ENCODE measurements at places on chromosomes 12 and 14.

- no peak for DNase-seq
Measured at GRCh38 chr14:35212471-35213142, 79.6 kb upstream of the PSMA6 start.

DNA sequence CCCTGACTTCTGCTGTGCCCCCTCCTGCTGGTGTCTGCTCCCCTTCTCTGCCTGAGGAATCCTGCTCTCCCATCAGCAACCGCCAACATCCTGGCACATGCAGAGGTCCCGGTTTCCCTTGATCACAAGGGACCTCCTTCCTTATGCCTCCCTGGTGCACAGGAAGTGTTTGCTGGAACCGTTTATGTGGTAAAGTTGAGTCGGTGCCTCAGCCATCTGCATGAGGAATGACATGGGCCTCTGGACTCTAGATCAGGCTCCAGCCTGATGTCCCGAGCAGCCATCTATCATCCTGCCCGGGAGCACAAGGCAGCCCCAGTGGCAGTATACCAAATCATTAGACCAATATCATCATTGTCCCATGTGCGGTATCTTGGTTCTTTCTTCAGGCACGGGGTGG lies 90.4 kb downstream of the BORCS5 start:
- DNase-seq: no peak

DNA sequence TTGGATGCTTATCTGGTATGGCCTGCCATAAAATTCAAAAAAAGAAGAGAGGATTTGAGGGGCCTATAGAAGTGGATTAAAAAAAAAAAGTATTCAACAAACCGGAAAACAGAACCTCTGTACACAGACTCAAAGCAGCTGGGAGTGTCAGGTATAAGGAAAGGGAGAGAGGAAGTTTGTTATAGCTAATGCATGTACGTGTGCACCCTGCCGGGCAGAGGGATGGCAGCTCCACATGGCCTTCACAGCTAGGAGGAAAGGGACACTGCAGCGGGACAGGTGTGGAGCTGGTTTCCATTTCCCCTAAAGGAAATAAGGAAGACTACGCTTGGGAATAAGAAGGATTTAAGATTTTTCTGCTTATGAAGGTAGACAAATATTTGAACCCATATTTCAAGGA lies 21.5 kb downstream of the SLC7A8 start:
- DNase-seq: no peak

GRCh38 chr12:96057986-96058553 lies 22.7 kb upstream of the LTA4H start:
- DNase-seq: no peak

DNA sequence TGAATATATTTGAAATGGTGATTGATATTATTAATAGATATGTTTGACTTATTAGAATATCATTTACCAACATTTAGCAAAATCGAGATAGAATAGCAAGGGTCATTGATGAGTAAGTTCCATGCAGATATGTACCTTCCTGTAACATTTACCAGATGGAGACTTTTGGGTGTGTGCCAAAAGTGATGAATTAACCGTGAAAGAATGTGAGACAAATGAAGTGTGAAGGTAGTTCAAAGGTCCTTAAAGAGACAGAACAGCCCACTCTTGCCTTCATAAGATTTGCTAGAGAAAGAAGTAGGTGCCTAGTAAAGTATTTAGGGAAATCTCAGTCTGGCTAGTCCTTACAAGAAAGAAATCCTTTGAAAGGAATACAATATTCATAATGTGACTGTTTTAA lies 45.5 kb downstream of the FGD4 start:
- DNase-seq: no peak

DNA sequence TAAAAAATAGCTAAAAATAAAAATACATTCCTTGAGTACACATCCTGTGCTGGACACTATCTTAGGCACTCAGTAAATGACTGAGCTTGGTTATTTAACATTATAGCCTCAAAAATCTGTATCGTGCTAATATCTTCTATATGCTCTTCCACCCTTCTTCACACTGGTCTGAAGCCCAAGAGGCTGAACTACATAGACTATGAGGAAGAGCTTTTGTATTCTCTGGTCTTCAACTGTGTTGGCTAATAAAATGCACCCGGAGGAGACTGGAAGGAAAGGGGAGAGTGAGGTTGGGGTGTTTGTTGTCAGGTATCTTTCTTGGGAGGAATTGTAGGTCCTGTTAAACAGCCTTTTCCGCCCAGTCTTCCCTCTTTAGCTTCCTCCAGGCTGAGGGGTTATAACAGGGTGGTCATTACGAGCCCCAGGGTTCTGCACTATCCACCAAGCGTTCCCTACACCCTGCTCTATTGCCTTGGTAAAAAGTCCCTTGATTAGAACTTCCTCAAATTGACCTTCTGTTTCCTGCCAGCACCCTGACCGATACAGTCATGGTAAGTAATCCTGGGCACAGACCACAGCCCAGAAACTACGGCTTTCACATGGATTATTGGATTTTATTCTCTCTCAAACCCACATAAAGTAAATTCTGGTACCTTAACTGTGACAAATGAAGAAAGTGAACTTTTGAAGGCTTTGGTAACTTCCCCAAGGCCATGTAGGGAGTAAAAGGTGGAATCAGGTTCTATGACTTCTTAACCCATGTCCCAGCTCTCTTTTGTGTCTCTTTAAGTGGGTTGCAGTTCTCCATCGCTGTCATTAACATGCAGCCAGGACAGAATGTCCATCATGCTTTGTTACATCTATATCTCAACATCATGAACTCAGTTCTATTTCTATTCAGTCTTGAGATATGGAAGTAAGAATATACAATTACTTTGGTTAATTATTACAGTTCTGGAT lies 71.3 kb downstream of the PTHLH start:
- no peak for DNase-seq

- no peak for DNase-seq
Measured at GRCh38 chr12:48774516-48774915, 14.4 kb downstream of the ADCY6 start.

DNA sequence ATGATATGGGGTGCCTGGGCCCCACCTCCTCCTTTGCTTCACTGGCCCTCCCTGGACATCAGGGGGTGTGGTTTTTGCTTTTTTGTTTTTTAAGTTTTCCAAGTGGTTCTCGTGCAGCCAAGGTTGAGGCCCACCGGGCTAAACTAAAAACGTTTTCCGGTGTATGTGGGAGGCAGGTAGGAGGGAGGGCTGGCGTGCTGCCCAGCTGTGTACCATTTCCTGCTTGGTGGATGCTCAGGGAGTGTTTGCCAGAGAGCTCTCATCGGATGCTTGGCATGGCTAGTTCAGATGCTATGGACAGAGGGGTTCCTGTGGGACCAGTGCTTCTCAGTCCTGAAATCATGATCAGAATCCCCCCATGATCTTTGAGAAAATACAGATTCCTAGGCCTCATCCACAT lies 246.4 kb downstream of the CACNA1C start:
- no peak for DNase-seq

DNA sequence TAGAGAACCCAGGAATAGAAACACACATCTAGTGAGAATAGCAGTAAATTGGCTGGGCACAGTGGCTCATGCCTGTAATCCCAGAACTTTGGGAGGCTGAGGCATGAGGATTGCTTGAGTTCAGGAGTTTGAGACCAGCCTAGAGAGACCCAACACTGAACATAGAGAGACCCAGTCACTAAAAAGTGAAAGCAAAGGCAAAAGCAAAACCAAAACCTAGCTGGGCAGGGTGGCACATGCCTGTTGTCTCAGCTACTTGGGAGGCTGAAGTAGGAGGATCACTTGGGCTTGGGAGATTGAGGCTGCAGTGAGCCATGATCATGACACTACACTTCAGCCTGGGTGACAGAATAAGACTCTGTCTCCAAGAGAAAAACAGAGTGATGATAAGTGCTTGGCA lies 37.5 kb upstream of the MIS18BP1 start:
- DNase-seq: no peak

DNA sequence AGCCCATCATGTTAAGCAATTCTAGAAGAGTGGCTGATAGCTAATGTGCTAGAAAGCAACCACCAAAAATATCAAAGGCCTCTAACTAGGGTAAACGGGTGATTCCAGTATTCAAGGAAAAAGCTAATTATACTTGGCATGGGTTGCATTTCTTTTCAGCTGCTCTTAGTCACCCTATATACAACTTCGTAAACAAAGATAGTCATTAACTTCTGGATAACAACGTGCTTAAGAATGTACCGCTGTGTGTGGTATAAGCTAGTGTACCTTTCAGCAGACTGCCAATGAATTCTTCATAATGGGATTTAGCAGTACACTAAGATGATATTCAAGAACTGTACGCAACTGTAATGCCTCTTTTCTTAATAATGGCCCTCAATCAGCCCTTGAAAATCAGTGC lies 42.2 kb upstream of the SLC6A13 start:
- no peak for DNase-seq

DNA sequence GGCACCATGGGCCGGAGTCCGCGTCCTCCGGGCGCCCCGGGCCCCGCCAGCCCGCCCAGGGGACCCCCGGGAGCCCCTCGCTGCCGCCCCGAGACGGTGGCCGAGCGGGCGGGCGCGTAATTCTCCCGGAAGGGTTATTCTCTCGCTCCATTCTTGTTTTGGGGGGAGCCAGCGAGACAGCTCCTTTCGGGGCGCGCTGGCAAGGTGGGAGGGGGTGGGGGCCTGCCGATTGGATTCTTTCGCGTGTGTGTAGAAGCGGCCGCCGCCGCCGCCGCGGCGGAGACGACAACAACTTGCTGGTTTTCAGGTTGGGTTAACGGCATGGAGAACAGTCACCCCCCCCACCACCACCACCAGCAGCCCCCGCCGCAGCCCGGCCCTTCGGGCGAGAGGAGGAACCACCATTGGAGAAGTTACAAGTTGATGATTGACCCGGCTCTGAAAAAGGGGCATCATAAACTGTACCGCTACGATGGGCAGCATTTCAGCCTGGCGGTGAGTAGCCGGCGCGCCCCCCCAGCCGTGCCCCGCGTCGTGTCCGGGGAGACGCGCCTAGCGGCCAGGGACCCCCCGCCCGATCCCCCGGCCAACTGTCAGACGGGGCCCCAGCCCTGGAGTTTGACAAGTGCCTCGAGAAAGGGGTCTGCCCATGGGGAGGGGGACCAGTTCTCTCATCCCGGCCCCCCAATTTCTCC lies 755 bp downstream of the SETD1B start:
- DNase-seq: no peak

GRCh38 chr12:96195845-96196451 lies 1.8 kb downstream of the ELK3 start:
- DNase-seq: peak; percentile 48

DNA sequence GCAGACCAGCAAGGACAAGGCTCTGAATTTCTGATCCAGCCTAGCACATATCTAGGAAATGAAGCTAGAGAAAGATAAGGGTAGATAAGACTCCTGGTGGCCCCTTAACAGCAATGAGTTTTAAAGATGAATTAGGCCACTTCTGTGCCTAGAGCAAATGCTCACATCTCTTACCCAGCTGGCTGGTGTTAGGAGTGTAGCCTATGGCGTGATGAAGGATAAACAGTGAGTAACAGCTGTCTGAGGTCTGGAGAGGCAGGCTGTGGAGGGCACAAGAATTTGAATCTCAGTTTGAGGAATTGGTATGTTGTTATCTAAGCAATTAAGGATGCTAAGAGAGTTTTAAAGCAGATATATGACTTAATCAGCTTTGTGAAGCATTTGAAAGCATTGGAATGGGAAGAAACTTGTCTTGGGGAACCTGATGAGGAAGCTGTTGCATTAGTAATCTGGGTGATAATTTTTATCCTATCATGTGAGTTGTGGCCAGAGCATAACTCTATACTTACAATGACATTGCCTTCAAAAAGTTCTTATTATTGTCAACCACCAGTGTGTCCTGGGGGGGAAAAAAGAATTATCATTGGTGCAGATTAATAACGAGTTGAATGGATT lies 161.8 kb downstream of the SRGAP1 start:
- no peak for DNase-seq

GRCh38 chr14:93527203-93527607 lies 96.5 kb downstream of the UNC79 start:
- no peak for DNase-seq

- no peak for DNase-seq
Measured at GRCh38 chr12:30458453-30458852, 237.2 kb downstream of the IPO8 start.

- DNase-seq: no peak
Measured at GRCh38 chr12:80815351-80815750, 98.6 kb downstream of the MYF5 start.

- no peak for DNase-seq
Measured at GRCh38 chr12:7907009-7907408, 29.0 kb downstream of the SLC2A3 start.

DNA sequence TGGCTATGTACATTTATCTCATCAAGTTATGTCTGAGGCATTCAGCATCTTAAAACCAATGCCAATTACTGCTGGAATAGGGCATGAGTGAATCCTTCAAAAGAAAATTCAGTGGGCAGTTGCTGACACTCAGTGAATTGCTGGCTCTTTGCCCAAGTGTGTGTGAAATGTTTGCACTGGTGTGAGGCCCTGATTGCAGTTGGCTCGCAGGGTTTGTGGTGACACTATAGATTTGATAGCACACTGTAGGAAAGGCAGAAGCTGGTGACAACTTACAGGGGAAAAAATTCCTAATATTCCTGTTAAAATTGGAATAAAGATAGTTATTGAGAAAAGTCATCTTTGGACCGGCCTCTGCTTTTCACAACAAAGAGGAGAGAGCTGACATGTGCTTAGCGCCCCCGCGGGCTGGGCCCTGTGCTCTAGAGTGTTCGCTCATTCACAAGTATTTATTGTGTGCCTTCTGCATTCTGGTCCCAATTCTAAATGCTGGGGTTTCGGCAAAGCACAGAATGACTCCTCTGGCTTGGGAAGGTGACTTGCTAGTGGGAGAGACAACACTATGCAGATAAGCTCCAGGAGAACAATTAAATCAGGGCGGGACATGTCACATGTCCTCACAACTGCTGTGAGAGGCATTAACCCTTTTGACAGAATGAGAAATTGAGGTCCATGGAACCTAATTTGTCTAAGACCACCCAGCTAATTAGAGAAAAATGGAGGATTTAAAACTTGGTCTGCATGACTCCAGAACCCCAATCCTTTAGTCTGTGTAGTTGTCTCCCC lies 418.7 kb downstream of the NPAS3 start:
- DNase-seq: no peak

- no peak for DNase-seq
Measured at GRCh38 chr12:5733916-5734315, 211.1 kb downstream of the ANO2 start.

GRCh38 chr12:56897844-56898361 lies 36.3 kb downstream of the SDR9C7 start:
- DNase-seq: no peak

GRCh38 chr12:68227356-68227755 lies 1.7 kb upstream of the IL26 start:
- no peak for DNase-seq

GRCh38 chr12:12528361-12529270 lies 34.0 kb downstream of the DUSP16 start:
- DNase-seq: no peak

GRCh38 chr14:101008196-101008595 lies 104.7 kb upstream of the RTL1 start:
- DNase-seq: no peak

- DNase-seq: no peak
Measured at GRCh38 chr14:54564071-54564867, 2.7 kb upstream of the SAMD4A start.

All from amniotic stem cell (primary cell).